CD4-positive, alpha-beta T cell treated with Interleukin-2 at 100 ng/mL for 4 hours (primary cell): ENCODE measurements at places on chromosomes 3 and 15.
A peak's percentile ranks its signal among the peaks of the same experiment; 100 is the strongest.

- no peak for DNase-seq
Observed at GRCh38 chr3:46908294-46908985, 30.9 kb downstream of the PTH1R start.

DNA sequence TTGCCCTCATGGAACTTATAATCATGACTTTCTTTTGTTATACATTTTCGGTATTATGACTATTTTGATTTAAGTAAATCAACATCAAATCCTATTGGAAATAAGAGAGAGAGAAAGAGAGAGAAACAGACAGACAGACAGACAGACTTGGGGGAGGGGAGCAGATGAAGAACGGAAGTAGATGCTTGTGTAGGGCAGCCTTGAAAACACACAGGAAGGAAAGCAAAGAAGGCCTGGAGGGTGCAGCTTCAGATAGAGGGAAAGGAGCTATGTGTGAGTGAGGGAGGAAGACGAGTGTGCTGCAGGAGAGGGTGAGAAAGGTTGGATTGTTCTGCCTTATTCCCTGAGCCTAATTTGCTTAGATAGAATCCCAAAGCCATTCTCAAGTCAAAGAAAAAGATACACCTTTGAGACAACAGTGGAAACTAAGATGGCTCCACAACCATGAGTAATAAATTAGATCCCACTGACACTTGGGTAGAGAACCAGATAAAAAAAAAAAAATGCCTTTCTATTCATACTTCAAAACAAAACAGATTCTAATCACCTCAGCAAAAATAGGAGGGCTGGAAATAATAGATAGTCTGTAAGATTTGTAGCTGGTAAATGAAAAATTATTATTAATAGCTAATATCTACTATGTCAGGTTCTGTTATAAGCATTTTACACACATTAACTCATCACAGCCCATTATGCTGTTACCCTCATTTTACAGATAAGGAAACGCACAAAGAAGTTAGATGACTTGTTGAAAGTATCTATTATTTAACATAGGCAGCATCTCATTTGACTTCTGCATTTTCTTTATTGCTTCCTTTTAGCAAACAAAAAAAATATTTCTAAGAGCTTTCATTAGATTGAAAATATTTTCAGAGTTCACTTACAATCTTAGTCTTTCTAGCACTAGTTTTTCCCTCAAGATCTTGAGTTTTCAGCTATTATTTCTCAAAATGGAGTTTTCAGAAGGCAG lies 214.1 kb downstream of the TNIK start:
- no peak for DNase-seq

DNA sequence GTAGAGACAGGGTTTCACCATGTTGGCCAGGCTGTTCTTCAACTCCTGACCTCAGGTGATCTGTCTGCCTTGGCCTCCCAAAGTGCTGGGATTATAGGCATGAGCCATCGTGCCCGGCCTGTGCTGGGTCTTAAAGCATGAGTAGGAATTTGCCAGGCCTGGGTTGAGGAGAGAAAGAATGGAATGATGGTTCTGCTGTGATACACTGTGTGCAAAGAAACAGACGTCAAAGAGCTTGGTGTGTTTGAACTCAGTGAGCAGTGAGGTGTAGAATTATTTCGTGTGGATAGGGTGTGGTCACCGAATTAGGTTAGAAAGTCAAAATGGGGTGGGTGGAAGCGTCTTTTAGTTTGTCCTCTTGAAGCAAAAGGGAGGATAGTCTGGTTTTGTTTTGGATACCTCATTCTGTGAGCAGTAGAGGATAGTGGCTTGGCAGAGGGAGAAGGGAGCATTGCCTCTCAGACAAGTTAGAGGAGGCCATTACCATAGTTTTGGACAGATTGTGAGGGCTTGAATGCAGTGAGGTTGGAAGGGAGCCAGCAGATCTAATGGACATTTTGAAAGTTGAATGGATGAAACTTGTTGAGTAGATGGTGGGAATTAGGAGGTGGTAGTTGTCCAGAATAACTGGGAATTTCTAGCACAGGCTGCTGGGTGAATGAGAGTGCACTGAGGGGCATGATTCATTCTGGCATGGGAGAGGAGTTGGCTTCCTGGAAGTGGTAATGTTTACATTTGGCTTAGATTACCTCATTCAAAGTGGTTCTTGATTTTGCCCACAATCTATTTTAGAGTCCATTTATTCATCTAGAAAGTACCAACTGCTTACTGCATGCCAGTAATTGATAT lies 27.2 kb downstream of the AKAP13 start:
- peak; percentile 60 for DNase-seq

GRCh38 chr3:51712963-51713362 lies 6.1 kb downstream of the GRM2 start:
- no peak for DNase-seq

- DNase-seq, result no peak
Observed at GRCh38 chr3:59518283-59519055, 468.6 kb upstream of the CFAP20DC start.

DNA sequence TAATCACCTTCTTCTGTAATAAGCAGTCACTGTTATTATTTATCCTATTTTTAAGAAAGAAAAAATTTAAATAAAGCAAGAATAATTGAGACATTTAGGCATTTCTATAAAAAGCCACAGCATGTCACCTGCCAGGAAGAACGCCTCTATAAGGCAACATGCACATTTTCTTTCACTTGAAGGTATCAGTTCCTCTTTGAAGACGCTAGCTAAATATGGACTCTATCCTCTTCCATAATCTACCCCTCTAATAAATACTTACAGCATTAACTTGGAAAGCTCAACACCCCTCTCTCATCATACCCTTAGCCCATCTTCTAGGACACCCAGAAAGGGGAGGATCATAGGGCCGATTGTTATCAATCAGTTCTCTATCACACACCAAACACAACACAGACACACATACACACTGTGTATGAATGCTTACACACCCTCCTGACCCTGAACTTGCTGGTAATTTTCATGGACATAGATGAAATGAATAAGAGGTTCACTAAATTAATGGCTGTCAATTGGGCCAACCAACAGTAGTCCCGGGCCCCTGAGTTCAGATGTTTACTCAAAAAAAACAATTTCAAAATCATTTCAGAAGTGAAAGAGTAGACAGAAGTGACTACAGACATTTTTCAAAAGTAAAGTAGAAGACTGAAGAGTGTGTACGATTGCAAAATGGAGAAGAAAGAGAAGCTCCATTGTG lies 102.5 kb downstream of the ZMAT3 start:
- no peak for DNase-seq

DNA sequence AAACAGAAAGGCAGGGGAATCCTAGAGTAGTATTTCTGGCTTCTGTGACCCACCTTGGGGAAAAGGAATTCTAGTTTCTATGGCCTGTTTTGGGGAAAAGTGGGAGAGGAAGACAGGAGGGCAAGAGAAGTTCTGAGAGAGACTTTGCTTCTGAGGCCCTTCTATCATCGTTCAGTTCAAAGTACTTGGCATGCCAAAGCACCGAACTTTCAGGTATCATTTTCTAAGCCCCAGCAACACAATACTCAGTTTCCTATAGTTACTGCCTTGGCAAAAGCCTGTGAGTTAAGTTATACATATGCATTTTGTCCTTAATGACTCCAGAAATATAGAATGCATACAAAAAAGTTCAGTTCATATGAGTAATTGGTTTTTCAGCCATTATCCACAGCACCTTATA lies 74.1 kb upstream of the CHD2 start:
- DNase-seq, result no peak

- DNase-seq, result no peak
Observed at GRCh38 chr15:78536134-78536533, 4.1 kb upstream of the PSMA4 start.

DNA sequence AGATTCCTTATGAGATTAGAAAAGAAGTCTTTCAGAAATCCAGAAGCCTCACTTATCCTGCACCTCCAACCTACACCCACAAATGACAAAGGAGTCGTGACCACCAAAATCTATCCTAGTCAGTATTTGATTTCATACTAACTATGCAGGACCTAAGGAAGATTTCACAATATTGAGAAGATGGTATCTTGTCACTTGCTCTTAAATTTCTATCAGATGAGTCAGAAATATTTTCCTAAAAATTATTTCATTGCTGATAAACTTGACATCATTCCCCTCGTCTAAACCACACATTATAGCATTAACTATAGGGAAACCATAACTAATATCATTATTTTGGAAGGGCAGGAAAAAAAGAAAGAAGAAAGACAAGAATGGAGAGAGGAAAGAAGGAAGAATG lies 138.0 kb upstream of the THBS1 start:
- no peak for DNase-seq

DNA sequence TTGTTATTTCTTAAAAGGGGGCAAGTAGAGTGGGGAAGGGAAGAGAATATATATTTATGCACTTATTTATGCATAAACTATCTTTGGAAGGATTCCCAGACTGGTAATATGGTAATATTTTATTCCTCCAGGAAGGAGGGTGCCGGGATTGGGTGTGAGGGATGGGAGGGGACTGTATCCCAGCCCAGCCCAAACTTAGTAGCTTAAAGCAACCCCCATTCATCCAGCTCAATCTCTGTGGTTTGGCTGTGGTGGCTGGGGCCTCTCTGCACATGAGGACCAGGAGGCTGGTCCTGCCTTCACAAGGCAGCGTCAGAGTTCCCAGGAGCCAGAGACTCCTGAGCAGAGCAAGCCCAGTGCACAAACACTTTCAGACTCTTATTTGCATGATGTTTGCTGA lies 48.4 kb downstream of the CCNL1 start:
- DNase-seq, result no peak

- DNase-seq, result no peak
Observed at GRCh38 chr3:169581633-169582032, 81.9 kb downstream of the MECOM start.

DNA sequence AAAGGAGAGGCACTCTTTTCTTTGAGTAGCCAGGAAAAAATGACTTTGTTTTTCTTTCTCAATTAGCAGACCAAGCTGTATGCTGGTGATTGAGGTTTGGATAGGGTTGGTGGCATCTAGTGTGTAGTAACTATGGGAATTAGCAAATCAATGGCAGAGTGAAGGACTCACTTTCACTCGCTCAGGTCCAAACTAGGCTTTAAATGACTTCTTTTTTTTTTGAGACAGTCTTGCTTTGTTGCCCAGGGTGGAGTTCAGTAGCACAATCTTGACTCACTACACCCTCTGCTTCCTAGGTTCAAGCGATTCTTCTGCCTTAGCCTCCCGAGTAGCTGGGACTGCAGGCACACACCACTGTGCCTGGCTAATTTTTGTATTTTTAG lies 35.9 kb downstream of the PRKCI start:
- DNase-seq, result no peak

- DNase-seq, result no peak
Observed at GRCh38 chr15:31590609-31591008, 264.0 kb downstream of the KLF13 start.

DNA sequence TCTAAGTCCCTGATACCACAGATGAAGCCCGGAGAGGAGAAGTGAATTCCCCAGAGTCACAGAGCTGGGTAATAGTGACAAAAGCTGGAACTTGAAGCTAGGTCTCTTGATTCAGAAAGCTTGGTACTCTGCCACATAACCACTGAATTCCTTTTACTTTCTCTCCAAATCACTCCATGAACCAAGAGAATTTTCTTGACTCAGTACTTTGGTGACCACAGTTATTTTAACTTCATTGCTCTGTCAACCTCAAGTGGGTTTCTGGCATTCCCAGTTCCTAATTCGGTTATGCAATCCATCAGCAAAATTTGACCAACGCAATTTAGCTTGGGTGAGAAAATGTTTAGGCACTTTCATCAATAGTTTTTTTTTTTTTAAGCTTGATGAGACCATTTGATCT lies 61.0 kb upstream of the PPARG start:
- DNase-seq, result no peak

GRCh38 chr3:141379250-141379966 lies 11.1 kb downstream of the ZBTB38 start:
- DNase-seq, result peak; percentile 44

GRCh38 chr15:74608786-74609185 lies 6.8 kb upstream of the CLK3 start:
- DNase-seq, result no peak

DNA sequence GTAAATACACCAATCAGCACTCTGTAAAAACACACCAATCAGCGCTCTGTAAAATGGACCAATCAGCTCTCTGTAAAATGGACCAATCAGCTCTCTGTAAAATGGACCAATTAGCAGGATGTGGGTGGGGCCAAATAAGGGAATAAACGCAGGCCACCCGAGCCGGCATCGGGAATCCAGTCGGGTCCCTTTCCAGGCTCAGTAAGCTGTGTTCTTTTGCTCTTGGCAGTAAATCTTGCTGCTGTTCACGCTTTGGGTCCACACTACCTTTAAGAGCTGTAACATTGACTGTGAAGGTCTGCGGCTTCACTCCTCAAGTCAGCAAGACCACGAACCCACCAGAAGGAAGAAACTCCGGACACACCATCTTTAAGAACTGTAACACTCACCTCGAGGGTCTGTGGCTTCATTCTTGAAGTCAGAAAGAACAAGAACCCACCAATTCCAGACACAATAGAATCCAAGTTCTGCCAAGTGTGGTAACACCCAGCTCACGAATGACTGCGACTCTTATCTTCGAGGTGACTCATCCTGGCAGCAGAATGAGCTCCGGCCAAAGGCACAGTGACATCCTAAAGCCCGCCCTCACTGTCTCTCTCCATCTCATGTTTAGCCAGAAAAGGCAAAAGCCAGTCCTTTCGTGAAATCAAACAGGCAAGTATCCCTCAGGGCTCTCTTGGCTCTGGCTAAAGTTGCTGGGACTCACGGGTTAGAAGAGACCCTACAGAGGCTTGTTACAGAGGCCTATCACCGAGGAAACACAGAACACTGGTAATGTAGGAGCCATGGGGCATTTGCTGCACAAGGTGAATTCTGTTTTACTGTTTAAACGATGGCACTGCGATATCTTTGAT lies 155.2 kb downstream of the FAM43A start:
- no peak for DNase-seq

- no peak for DNase-seq
Observed at GRCh38 chr15:41566121-41566885, 7.3 kb downstream of the TYRO3 start.

- no peak for DNase-seq
Observed at GRCh38 chr15:24943361-24943760, 11.4 kb upstream of the SNRPN start.

GRCh38 chr15:38084289-38084688 lies 149.8 kb downstream of the TMCO5A start:
- DNase-seq, result no peak

GRCh38 chr3:169563775-169564059 lies 99.8 kb downstream of the MECOM start:
- DNase-seq, result no peak

DNA sequence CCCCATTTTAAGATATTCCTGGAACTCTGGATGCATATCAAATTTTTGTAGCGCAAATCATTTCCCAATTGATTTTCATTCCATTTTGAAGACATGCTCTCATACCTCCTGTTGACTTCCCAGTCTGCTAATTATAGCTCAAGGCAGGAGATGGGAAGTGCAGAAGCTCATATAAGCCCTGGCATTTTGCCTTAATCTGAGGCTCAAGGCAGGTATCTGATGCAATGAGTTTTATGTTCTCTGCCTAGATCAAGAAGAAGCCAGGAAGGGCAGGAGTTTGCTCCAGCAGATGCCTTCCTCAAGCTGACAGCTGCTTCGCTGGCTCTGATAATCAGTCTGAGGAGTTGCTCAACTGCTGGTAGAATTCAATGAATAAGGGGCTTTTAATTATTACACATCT lies 65.6 kb upstream of the NEDD4 start:
- no peak for DNase-seq

GRCh38 chr3:53490459-53490968 lies 3.9 kb upstream of the CACNA1D start:
- DNase-seq, result no peak
